Bronchial epithelial cell (primary cell): ENCODE measurements at places on chromosomes 2 and 18. TPM values are rescaled to one million over a fixed set of nuclear protein-coding genes. Genes with fewer than 3 reads are reported as not detected.

SAG gene
- not detected in 2 replicates for total RNA-seq

MAT2A gene
- total RNA-seq = 81.9 and 103 TPM in 2 replicates

RGPD3 gene
- 0.13 and 0.26 TPM in 2 replicates for total RNA-seq

CCDC74A gene
- total RNA-seq = 2.9 and 3.2 TPM in 2 replicates

TRABD2A gene
- 0.64 and 1.3 TPM in 2 replicates for total RNA-seq

LAMA3 gene
- 381 and 531 TPM in 2 replicates for total RNA-seq

ING5 gene
- 19.7 and 27.1 TPM in 2 replicates for total RNA-seq

FBLN7 gene
- under 0.01 and 0.13 TPM in 2 replicates for total RNA-seq

DPYSL5 gene
- not detected in 2 replicates for total RNA-seq

LOXL3 gene
- 0.13 and 0.53 TPM in 2 replicates for total RNA-seq

TWIST2 gene
- total RNA-seq = 4.6 and 7.4 TPM in 2 replicates

FAHD2A gene
- total RNA-seq = 33.7 and 34.9 TPM in 2 replicates

TMEM182 gene
- total RNA-seq = 4.9 and 6.1 TPM in 2 replicates

FN1 gene
- 53.8 and 83.2 TPM in 2 replicates for total RNA-seq

GALR1 gene
- not detected in 2 replicates for total RNA-seq

MALL gene
- 33.7 and 87.8 TPM in 2 replicates for total RNA-seq
